Stimulated activated CD4-positive, alpha-beta T cell treated with anti-CD3 and anti-CD28 coated beads, TNF-alpha, amount 100 ng/mL, for 1 hour (primary cell): ENCODE measurements at places on chromosomes 3 and 15.

DNA sequence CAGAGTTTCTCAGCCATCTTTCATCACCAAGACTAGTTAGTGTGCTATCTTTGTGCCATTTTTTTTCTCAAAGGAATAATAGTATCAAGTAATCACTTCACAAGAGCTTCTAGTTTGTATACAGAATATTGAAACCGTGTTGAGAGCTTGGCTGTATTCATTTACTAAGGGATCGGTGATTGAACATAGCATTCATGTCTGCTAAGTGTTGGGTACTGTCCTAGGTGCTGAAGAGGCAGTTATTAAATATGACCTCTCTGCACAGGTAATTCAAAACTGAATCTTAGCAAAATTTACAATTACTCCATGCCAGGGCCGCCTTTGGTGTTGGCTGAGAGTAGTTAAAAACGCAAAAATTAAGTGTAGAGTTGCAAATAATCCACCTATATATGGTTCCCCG is 355.3 kb upstream of the RORA start:
- no peak for DNase-seq

DNA sequence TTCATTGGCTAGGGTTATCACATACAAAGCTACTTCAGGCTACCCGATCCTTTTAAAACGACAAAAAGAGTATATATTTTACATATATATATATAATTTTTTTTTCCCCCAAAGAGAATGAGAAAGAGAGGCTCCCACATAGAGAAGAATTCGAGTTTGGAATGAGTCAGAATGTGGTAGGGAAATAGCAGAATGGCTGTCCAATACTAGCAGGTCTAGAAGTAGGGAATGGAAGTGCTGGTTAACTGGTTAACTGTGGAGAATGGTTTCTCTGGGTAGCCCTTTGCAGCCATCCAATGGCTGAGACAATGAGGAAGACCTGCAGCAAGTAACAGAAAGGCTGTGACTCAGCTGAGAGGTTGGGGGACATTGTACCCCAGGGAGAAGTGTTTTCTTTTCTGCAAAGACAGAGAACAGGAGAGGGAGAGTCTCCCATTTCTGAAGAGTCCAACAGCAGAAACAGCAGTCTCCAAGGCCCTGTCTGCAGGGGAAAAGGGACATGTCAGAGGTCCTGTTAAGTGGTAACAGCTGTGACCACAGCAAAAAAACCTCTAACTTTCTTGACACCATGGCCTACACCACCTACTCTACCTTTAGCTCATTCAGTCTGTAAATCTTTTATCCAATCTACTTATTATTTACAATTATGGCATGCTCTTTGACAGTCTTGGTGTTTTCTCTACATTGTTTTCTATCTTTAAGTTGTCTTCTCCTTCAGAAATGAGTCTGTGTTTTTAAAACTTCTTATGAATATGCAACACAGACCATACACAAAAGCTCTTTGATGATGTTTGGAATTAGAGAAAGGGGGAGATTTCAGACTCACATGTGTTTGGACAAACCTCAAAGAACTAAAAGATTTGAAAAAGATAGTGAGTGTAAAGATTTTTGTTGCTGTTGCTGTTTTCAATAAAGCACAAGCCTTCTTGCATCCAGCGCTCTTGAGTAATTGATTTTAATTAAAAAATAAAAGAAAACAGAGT is 116.1 kb upstream of the SLC7A14 start:
- DNase-seq: no peak

GRCh38 chr3:188257384-188258026 is 103.5 kb downstream of the LPP start:
- DNase-seq: no peak

DNA sequence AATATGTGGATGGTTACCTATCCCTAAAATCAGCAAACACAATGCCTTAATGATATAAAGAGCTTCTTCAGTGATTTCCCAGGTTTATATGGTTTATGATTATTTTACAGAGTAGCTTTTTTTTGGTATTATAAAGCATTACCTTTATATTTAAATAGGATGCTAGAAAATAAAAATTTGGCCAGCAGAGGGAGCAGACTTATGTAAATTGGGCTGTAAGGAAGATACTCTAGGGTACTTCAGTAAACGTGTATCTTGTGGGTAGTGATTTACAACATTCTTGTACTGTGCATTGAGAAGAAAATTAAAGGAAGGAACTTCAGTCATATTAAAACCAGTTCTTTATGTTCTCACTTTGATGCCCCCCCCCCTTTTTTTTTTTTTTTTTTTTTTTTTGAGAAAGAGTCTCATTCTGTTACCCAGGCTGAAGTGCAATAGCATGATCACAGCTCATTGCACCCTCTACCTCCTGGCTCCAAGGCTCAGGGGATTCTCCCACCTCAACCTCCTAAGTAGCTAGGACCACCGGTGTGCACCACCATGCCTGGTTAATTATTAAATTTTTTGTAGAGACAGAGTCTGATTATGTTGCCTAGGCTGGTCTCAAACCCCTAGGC is 167.9 kb downstream of the BBX start:
- DNase-seq: no peak

- no peak for DNase-seq
These were observed 210.4 kb downstream of the ATP10A start for GRCh38 chr15:25652704-25653103.
